ENCODE measurements at places on chromosomes 1 and 21. TPM values are rescaled to one million over a fixed set of nuclear protein-coding genes. Genes with fewer than 3 reads are reported as not detected.

The RAB3B gene
- total RNA-seq = 4.5 TPM

The NENF gene
- 37.8 TPM for total RNA-seq

The OR6K3 gene
- total RNA-seq = not detected

The LRRC39 gene
- total RNA-seq = 0.48 TPM

The NBPF4 gene
- total RNA-seq = 1.1 TPM

The FAM72D gene
- total RNA-seq = not detected

DNA sequence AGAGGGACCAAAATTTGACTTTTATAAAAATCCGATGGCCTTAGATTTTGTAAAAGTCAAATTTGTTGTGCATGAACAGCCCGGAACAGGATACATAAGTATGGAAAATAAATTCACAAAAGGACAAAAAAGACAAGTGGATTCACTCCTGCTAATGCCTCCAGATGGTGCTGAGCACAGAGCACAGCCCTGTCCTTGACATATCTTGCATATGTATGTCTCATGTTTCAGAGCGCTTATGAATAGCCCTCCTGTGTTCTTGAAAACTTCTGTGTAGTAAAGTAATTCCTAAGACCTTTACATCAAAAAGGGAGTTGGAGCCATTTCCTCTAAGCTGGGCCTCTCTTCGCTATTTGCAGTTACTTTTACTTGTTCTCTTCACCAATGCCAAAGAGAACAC is 110.7 kb upstream of the RAB3GAP2 start:
- no peaks in the 10 kb centered on the region for H3K27me3 ChIP-seq
- no peaks in the 10 kb centered on the region for H3K4me1 ChIP-seq
- H3K36me3 ChIP-seq = no peaks in the 10 kb centered on the region
- DNase-seq = no peak
- no peak overlapping the region for H3K27ac ChIP-seq

- peaks cover 54% of the 10 kb centered on the region for H3K4me1 ChIP-seq
- no peaks in the 10 kb centered on the region for H3K27me3 ChIP-seq
- H3K36me3 ChIP-seq = no peaks in the 10 kb centered on the region
- H3K4me3 ChIP-seq = no peak overlapping the region
Measured at GRCh38 chr1:94805912-94806311, 14.2 kb upstream of the SLC44A3 start.

GRCh38 chr1:211698161-211699026 is 23.0 kb upstream of the NEK2 start:
- no peaks in the 10 kb centered on the region for H3K36me3 ChIP-seq
- no peaks in the 10 kb centered on the region for H3K27me3 ChIP-seq
- no peak overlapping the region for H3K27ac ChIP-seq
- H3K4me3 ChIP-seq = no peak overlapping the region

DNA sequence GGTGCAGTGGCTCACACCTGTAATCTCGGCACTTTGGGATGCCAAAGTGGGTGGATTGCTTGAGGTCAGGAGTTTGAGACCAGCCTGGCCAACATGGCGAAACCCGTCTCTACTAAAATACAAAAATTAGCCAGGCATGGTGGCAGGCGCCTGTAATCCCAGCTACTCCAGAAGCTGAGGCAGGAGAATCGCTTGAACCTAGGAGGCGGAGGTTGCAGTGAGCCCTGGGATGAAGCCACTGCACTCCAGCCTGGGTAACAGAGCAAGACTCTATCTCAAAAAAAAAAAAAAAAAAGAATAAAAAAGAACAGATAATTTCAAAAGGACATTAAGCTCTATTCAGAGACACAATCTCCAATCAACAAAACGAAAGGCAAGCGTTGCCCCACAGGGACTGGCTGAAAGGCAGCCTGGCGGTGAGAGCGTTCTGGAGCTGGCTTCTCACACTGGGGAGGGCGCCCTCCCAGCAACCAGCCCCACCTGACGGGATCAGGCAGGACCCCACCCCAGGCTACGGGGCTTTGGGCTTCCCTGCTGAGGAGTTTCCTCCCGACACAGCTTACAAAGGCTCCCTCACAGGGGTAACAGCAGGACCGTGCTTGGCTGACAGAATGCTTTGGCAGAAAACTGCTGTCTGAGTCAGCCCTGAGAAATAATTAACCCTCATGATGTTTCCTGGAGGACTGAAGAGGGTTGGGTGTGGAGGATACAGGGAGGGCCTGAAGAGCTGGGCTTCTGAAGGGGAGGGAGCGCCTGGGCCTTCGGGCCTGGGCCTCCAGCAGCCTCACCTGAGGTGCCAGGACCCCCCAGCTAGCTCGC is 31.1 kb upstream of the SRP9 start:
- peaks cover 15% of the 10 kb centered on the region for H3K4me1 ChIP-seq
- H3K36me3 ChIP-seq = no peaks in the 10 kb centered on the region

- peaks cover 58% of the 10 kb centered on the region for H3K4me1 ChIP-seq
- peak; percentile 47 for DNase-seq
- H3K27ac ChIP-seq = peak overlapping the region; percentile 45
- H3K4me3 ChIP-seq = no peak overlapping the region
- H3K36me3 ChIP-seq = no peaks in the 10 kb centered on the region
Measured at GRCh38 chr1:54312796-54313316, 93.3 kb downstream of the SSBP3 start.

- H3K36me3 ChIP-seq = no peaks in the 10 kb centered on the region
- H3K27ac ChIP-seq = no peak overlapping the region
- no peaks in the 10 kb centered on the region for H3K4me1 ChIP-seq
- H3K4me3 ChIP-seq = no peak overlapping the region
- H3K27me3 ChIP-seq = no peaks in the 10 kb centered on the region
- no peak for DNase-seq
Measured at GRCh38 chr1:17642943-17643342, 103.4 kb downstream of the ARHGEF10L start.

GRCh38 chr1:158186180-158186579 is 5.5 kb downstream of the CD1D start:
- peaks cover 33% of the 10 kb centered on the region for H3K27me3 ChIP-seq
- H3K4me1 ChIP-seq = no peaks in the 10 kb centered on the region
- DNase-seq = no peak

DNA sequence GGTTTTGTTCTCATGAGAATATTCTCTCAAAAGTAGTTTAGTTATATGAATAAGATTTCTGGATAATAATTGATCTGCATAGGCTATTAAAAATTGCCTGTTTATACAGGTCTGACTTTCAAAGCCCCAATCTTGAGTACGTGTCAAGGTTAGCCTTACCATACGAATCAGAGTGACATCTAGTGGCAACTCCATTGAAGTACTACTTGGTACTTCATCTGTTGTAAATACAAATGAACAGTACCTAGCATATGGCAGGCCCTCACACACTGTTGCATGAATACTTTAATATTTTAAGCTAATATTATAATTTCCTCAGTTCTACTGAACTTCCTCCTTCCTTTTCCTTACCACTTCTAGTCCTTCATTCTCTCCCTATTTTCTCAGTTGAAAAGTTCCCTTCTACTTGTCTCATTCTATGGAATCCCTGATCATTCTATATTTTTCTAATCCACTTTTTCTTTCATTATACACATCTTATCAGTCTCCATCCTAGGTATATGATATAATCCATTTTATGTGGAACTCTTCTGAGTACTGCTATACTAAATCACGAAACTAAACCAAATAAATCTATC is 101.2 kb downstream of the AKT3 start:
- no peak for DNase-seq
- no peak overlapping the region for H3K4me3 ChIP-seq
- no peaks in the 10 kb centered on the region for H3K27me3 ChIP-seq
- H3K36me3 ChIP-seq = no peaks in the 10 kb centered on the region
- no peaks in the 10 kb centered on the region for H3K4me1 ChIP-seq

- H3K4me3 ChIP-seq = no peak overlapping the region
- no peak overlapping the region for H3K27ac ChIP-seq
- DNase-seq = no peak
- H3K27me3 ChIP-seq = peaks cover 3% of the 10 kb centered on the region
- no peaks in the 10 kb centered on the region for H3K36me3 ChIP-seq
Measured at GRCh38 chr1:170967042-170967910, 31.9 kb downstream of the MROH9 start.

- H3K36me3 ChIP-seq = no peaks in the 10 kb centered on the region
- no peak overlapping the region for H3K4me3 ChIP-seq
- H3K27me3 ChIP-seq = no peaks in the 10 kb centered on the region
- no peak for DNase-seq
- no peak overlapping the region for H3K27ac ChIP-seq
Measured at GRCh38 chr1:27607239-27607804, 3.4 kb upstream of the AHDC1 start.

- peak overlapping the region; percentile 99 for H3K27ac ChIP-seq
- H3K27me3 ChIP-seq = no peaks in the 10 kb centered on the region
- peaks cover 7% of the 10 kb centered on the region for H3K4me1 ChIP-seq
- no peaks in the 10 kb centered on the region for H3K36me3 ChIP-seq
Measured at GRCh38 chr1:15834406-15835204, 12.9 kb upstream of the SPEN start.

- H3K36me3 ChIP-seq = no peaks in the 10 kb centered on the region
- H3K4me3 ChIP-seq = no peak overlapping the region
- H3K4me1 ChIP-seq = no peaks in the 10 kb centered on the region
- no peak for DNase-seq
- no peak overlapping the region for H3K27ac ChIP-seq
Measured at GRCh38 chr1:57209495-57209894, 214.4 kb downstream of the DAB1 start.

- H3K36me3 ChIP-seq = no peaks in the 10 kb centered on the region
- DNase-seq = no peak
- H3K27ac ChIP-seq = peak overlapping the region; percentile 75
- no peak overlapping the region for H3K4me3 ChIP-seq
- H3K27me3 ChIP-seq = peaks cover 21% of the 10 kb centered on the region
Measured at GRCh38 chr1:41359211-41360073, 1.8 kb upstream of the FOXO6 start.
